ENCODE measurements at places on chromosomes 12 and 14.

GRCh38 chr14:54572316-54572715 is 5.4 kb downstream of the SAMD4A start:
- no peak for DNase-seq

DNA sequence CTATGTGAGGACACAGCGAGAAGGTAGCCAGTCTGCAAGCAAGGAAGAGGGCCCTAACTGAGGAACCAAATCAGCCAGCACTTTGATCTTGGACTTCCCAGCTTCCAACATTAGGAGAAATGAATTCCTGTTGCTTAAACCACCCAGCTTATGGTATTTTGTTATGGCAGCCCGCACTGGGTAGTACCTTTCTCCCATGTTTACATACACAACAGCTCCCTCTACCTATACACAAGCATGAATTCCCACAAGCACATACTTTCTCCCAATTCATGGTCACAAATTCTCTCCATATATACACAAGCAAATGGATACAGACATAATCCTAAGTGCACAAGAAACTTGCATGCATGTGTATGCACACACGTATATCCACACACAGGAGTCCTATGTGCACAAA is 7.4 kb downstream of the ITGB7 start:
- no peak for DNase-seq

- no peak for DNase-seq
These were observed 6.7 kb downstream of the B4GALNT1 start for GRCh38 chr12:57626111-57626920.

- DNase-seq = no peak
These were observed 177.4 kb downstream of the PRKCH start for GRCh38 chr14:61498811-61499210.

DNA sequence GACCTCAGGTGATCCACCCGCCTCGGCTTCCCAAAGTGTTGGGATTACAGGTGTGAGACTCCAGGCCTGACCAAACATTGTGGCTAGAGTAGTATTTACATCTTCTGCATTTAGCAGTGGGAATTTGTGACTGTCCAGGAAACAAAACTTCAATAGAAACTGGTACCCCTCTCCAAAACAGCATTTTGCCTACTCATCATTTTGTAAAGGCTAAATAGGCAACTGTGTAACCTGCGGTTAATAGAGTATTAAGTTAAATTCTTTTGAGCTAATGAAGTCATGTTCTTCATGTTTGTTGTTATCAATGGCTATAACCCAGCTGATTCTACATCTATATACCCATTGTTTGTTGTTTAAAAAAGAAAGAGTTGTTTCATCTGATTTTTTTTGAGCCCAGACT is 8.1 kb downstream of the CMAS start:
- no peak for DNase-seq

DNA sequence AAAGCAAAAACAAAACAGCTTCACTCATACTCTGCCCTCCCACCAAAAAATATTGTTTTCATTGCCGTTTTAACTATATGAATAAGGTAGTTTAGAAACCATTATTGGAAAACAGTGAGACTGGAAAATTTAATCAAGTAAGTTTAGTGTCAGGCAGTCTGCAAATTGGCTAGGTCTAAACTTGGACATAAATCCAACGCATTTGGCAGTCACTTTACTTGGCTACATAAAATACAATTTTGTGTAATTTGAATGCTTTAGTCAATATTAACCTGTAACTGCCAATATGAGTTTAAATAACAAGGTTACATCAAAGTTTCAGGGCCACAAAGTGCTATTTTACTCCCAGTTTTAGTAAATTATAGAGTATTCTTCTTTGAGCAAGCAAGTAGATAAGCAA is 202.3 kb upstream of the SLC38A2 start:
- no peak for DNase-seq

DNA sequence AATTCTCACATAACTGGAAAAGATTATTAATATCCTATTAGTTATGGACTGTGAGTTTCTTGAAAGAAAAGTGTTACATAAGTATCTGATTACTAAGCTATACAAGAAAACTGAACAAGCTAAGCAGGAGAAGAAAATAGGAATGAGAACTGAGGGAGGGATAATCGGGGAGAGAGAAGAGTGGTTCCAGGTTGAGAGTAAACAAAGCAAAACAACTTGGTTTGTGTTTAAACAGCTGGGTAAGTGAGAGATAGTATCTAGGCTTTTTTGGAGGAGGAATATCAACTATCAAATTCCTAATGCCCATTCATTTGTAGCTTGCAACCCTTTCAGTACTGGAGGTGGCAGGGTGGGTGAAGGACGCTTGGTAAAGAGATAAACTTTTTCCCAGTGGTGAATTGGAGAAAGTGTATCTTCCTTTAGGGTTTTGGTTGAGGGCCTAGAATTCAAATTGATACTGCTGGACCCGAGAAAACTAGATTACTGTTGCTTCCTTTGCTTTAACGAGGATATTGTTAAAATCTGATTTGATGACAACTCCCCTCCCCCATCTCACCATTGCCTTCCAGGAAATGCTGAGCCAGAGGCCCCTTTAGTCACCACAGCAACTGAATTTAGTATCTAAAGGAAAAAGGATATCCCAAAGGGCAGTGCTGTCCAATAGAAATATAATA is 2.0 kb upstream of the SLC2A3 start:
- DNase-seq = no peak

Measured in amniotic stem cell (primary cell).